ENCODE measurements at places on chromosomes 6 and 20. TPM values are rescaled to one million over a fixed set of nuclear protein-coding genes. Genes with fewer than 3 reads are reported as not detected.

DNA sequence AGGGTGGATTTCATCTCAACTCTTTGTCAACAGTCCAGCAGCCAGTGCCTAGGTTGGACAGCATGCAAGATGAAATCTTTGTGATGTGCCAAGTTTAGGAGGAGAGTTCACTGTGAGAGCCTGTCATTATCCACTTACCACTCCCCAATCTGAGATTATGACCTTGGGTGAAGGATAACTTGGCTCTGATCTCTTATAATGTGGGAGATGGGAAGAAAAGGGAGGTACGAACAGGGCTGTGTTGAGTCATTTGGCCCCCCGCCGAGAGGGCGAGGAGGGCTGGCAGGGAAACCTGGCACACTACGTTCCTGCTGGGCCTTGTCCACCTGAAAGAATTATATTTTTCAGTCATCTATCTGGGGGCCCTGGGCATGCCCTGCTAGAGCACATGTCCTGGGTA lies 35.8 kb downstream of the LAMA4 start:
- no peaks in the 10 kb centered on the region for H3K4me1 ChIP-seq
- H3K27ac ChIP-seq = no peak overlapping the region

SCP2D1 gene
- not detected for total RNA-seq

DNA sequence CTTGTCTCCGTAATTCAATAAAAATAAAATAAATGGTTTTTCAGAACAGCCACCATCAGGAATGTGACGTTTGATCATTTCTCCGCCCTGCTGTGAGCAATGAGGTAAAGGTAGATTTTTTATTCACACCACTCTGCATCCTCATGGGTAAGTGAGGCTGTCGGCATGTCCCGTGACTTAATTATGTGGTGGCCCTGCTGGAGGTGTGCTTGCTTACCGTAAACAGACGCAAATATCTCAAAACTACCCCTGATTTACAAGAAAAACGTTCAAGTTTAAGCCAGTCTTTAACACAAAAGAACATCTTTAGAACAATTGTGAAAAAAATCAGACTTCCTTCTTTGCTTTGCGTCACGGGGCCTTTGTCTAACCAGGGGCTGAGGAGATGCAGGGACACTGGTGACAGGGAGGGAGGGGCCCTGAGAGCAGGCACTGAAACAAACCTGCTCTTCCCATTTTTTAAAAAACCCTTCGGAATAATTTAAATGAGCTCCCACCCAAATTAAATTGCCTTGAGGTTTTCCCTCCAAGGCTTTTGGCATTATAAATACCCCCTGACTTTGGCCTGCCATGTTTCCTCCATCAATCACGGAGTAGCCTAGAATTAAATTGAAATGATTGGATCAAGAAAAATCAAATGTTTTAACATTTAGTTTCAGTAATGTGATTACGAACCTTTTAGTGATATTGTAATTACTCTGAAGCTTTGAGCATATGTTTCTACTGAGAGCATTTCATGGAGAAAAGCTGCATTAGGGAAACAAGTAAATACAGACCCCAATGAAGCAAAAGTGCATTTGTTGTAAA lies 13.4 kb downstream of the PRKN start:
- no peak for DNase-seq
- no peak overlapping the region for H3K4me3 ChIP-seq
- no peaks in the 10 kb centered on the region for H3K36me3 ChIP-seq
- no peaks in the 10 kb centered on the region for H3K4me1 ChIP-seq

RAB22A gene
- total RNA-seq = 20.2 TPM

- H3K4me3 ChIP-seq = no peak overlapping the region
- no peak for DNase-seq
- H3K36me3 ChIP-seq = no peaks in the 10 kb centered on the region
These were observed 2.3 kb upstream of the RAMACL start for GRCh38 chr6:166588691-166589336.

CPNE5 gene
- 1.1 TPM for total RNA-seq

PDE10A gene
- total RNA-seq = not detected

DNA sequence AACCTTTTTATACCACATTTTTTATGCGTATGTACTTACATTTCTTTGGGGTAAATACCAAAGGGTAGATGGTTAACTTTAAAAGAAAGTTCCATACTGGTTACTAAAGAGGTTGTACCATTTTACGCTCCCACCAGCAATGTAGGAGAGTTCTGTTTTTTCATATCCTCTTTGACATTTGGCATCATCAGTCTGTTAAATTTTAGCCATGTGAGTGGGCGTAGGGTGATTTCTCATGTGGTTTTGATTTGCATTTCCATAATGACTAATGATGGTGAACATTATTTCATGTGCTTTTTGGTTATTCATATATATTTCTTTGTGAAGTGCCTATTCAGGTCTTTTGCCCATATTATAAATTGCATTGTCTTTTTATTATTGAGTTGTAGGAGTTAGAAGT lies 194.2 kb downstream of the PRL start:
- no peaks in the 10 kb centered on the region for H3K27me3 ChIP-seq
- no peak for DNase-seq
- H3K4me3 ChIP-seq = no peak overlapping the region
- H3K27ac ChIP-seq = no peak overlapping the region

GRCh38 chr20:878511-879307 lies 37.4 kb downstream of the ANGPT4 start:
- H3K36me3 ChIP-seq = no peaks in the 10 kb centered on the region
- DNase-seq = no peak
- no peak overlapping the region for H3K27ac ChIP-seq
- peaks cover 16% of the 10 kb centered on the region for H3K27me3 ChIP-seq

DNA sequence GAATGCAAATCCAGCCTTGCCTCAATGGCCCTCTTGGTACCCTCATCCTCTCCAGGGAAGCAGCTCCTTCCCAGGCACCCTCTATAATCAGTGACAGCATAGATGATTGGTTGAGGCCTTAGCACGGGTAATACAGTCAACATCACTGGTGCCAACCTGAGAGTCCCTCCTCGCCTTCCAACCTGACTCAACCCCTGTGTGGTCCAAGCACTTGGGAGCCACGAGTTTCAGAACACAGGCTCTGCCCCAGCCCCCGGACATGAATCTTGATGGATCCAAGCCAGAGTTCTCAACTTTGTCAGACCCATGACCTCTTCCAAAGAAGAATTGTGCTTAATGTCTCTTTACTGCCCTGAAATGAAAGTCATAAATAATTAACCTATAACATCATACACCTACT lies 213.9 kb downstream of the PREX1 start:
- no peak for DNase-seq
- H3K27ac ChIP-seq = no peak overlapping the region
- no peaks in the 10 kb centered on the region for H3K27me3 ChIP-seq
- H3K4me1 ChIP-seq = no peaks in the 10 kb centered on the region
- no peak overlapping the region for H3K4me3 ChIP-seq
- H3K36me3 ChIP-seq = no peaks in the 10 kb centered on the region

HAO1 gene
- not detected for total RNA-seq

- no peaks in the 10 kb centered on the region for H3K27me3 ChIP-seq
- H3K4me1 ChIP-seq = no peaks in the 10 kb centered on the region
- H3K4me3 ChIP-seq = no peak overlapping the region
- no peaks in the 10 kb centered on the region for H3K36me3 ChIP-seq
- DNase-seq = no peak
These were observed 216.5 kb downstream of the ZMYND8 start for GRCh38 chr20:47139934-47140535.

DNA sequence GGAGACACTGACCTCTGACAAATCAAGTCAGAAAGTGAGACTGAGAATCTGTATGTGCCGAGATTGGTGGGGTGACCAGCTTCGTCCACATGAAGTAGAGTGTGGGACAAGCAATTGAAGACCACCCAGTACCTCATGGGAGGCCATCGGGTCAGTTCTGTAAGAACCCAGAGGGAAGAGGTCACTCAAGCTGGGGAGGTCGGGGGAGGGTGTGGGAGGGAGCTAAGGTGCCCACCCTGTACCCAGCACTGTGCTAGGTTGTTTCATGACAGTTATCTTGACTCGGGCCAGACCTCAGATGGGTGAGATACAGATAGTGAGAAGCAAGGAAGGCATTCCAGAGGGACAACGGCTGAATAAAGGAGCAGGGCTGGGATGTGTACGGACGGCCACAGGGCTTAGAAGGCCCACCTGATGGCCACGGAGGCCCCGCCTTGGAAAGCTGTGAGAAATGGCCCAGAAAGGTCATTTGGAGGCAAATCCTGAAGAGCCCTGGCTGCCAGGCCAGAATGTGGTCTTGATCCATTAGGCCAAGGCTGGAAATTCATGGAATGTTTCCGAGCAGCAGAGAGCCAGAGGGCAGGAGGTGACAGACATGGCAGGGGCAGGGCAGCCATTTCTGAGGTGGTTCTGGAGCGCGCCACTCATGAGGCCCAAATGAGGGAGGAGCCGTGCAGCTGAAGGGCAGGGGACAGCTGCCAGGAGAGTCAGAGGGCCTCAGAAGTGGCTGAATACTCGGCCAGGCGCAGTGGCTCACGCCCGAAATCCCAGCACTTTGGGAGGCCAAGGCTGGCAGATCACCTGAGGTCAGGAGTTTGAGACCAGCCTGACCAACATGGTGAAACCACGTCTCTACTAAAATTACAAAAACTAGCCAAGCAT lies 7.7 kb downstream of the MMP24OS start:
- peaks cover 47% of the 10 kb centered on the region for H3K36me3 ChIP-seq
- no peak overlapping the region for H3K4me3 ChIP-seq
- DNase-seq = no peak

GRCh38 chr6:87869064-87869905 lies 167.3 kb upstream of the AKIRIN2 start:
- peaks cover 3% of the 10 kb centered on the region for H3K27me3 ChIP-seq
- H3K4me1 ChIP-seq = no peaks in the 10 kb centered on the region
- DNase-seq = no peak
- no peak overlapping the region for H3K27ac ChIP-seq
- H3K36me3 ChIP-seq = no peaks in the 10 kb centered on the region
- H3K4me3 ChIP-seq = no peak overlapping the region

PPP1R3G gene
- 0.07 TPM for total RNA-seq

DNA sequence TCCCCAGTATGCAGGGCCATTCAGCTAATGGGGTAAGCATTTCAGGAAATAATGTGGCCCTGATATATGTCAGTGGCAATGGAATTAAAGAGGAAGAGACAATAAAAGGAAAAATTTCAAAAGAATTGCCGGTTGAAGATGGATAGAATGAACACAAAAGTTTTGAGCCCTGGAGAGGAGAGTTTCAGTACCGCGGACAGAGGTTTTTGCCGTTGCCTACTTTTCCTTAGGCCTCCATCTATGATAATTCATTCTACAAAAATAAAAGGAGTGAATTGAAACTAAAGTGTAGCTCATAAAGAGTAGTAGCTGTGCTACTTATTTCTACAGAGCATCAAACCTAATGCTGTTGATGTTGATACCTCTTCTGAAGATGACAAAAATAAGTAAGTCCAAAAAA lies 140.7 kb downstream of the RNASET2 start:
- H3K27ac ChIP-seq = no peak overlapping the region
- no peaks in the 10 kb centered on the region for H3K36me3 ChIP-seq
- H3K4me1 ChIP-seq = no peaks in the 10 kb centered on the region
- H3K4me3 ChIP-seq = no peak overlapping the region
- H3K27me3 ChIP-seq = no peaks in the 10 kb centered on the region
- DNase-seq = no peak
